Omental fat pad (tissue), 4 donors: ENCODE measurements at places on chromosomes 4 and X.

- DNase-seq: no peak
Observed at GRCh38 chrX:45778616-45779015, 577.9 kb upstream of the DIPK2B start.

- DNase-seq: no peak
Observed at GRCh38 chrX:141609111-141609510, 19.6 kb downstream of the SPANXA2 start.

- no peak for DNase-seq
Observed at GRCh38 chr4:182169572-182169971, 73.6 kb upstream of the TENM3 start.

- no peak for DNase-seq
Observed at GRCh38 chrX:41705680-41706374, 17.1 kb downstream of the GPR34 start.

DNA sequence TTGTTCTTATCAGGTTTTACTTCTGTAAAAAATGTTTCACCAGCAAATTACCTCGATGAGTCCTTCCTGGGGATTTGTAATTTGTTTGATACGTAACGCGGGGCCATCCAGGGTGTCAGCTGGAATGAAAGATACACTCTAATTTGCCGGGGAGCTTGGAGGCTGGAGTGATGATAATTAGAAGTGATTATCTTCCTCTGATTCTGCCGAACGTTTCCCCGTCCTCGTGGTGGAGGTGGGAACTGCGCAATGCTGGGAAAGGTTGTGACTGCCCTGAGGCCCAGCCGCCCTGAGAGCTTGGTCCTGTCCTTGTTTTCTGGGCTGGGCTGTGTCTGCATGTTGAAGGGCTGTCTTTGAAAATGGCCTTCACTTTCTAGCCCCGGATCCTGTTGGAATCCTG, 48.0 kb downstream of the SORCS2 start:
- DNase-seq: no peak

DNA sequence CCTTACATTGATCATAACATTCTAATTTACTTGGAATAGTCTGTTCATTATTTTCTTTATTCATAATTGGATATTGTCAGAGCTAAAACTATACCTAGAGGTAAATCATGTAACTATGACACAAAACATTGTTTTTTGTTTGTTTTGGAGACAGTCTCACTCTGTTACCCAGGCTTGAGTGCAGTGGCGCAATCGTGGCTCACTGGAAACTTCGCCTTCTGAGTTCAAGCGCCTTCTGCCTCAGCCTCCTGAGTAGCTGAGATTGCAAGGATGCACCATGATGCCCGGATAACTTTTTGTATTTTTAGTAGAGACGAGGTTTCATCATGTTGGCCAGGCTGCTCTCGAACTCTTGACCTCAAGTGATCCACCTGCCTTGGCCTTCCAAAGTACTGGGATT, 265.2 kb downstream of the FBXO8 start:
- DNase-seq: no peak

DNA sequence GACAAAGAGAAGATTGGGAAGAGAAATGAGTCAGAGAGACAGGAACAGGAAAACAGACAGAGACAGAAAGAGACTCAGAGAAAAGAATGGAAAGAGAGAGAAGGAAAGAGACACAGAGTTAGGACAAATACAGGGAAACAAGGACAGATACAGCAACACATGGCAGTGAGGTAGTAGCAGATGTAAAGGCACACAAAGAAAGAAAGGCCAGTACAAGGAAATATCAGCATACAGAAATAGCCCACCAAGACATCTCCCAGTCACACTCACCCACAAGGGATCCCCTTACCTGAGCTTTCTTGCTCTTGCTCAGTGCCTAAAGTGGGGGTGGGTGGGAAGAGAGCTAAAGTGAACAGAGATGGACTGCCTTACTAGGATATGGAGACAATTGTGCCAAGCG, 4.2 kb downstream of the GRIPAP1 start:
- DNase-seq: no peak

GRCh38 chr4:183402771-183403170, 41.7 kb upstream of the CDKN2AIP start:
- no peak for DNase-seq

DNA sequence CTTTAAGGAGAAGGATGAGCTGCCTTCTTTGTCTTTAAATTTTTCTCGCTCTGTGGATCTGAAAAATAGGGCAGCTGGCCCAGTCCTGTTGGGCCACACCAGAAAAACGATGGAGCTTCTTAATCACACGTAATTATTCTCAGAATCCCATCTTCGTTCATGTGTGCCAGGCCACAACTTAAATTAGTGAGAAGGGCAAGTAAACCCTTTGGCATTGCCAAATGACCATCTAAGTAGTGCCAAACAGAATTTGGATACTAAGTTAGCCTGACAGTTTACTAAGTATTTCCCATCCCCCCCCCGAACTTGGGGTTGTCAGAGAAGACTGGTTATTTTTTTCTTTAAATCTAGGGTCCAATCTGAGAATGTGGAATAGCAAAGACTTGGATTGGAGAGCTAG, 62.0 kb downstream of the CASP3 start:
- DNase-seq: no peak

DNA sequence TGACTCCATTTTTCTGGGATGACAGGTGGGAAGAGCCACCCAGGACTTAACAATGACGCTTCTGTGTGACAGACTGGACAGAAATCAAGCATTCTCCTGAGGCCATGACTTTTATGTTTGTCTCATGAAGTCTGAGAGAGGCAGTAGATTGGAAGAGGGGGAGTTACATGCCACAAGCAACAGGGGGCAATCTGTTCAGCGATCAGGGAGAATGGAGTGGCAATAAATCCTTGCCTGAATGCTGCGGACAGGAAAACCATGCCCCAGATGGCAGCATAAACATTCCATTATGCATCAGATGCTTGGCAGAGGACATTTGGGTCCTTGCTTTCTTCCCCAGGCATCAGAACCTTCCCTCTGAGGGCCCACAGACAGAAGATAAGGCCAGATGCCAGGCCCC, 312.4 kb upstream of the DIPK2B start:
- DNase-seq: no peak

- no peak for DNase-seq
Observed at GRCh38 chrX:10932842-10933440, 178.2 kb upstream of the HCCS start.

- DNase-seq: no peak
Observed at GRCh38 chrX:153926552-153926857, 441 bp upstream of the ARHGAP4 start.

DNA sequence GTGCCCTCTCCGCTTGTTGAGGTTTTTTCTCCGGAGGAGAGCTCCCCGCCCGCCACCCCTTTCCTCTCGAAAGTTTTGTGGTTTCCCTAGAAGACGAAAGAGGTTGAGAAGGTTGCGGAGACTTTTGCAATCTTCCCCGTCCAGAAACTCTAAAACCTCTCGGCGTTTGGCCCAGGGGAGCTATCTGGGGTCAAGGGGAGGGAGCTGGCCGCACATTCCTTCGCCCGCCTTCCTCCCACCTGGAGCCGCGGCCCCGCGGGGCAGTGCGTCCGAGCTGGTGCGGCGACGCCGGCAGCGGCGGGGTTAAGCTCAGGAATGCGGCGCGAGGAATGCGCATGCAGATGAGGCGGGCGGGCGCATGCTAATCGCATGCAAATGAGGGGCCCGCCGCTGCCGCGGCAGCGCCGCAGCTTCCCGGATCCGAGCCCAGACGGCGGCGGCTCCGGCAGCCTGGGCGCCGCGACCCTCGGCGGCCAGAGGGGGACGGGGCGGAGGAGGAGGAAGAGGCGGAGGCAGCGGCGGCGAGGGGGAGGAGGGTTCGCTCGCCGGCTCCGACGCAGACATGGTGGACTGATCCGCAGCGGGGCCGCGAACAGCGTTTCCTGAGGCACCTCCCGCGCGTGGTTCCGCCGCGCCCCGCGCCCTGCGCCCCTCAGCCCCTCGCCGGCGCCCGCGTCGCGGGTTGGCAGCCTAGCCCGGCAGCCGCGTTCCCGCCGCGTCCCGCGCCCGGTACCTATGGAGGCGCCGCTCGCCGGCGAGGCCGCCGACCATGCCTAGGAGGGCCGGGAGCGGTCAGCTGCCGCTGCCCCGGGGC, at the start of gene WWC2:
Gene WWC2, plus strand, starts transcription at position 535 of the 814 bp plus-strand sequence. Its CDS starts 235 bp downstream, at position 770.
- peak; percentile 51 for DNase-seq

GRCh38 chr4:71978210-71978835, 53.5 kb upstream of the NPFFR2 start:
- no peak for DNase-seq

DNA sequence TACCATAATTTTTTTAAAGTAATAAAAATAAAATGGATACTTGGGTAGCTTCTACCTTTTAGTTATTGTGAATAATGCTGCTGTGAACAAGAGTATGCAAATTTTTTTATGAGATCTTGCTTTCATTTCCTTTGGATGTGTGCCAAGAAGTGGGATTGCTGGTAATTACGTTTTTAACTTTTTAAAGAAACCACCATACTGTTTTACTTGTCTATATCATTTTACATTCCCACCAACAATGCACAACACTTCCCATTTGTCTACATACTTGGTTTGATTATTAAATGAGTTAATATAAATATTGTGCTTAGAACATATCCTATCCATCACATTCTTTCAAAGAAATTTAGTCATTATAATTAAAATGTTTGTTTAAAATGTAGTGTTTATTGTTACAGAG, 3.9 kb upstream of the SULT1B1 start:
- DNase-seq: no peak

DNA sequence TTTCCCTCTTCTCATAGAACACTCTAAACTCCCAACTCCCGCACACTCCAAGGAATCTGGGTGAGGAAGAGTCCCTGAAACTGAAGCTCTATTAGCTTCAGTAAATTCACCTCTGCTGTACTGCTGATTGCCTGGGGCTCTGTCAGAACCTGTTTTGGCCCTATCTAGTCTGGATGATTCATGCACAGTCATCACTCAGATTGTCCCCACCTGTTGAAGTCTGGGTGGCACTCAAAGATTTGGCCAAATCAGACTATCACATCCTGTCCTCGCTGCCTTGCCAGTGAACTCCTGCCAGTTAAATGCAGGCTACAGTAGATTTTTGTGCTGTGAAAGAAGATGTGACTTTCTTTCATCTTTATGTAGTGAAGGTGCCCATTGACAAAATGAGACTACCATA, 63.5 kb upstream of the EMCN start:
- DNase-seq: no peak

DNA sequence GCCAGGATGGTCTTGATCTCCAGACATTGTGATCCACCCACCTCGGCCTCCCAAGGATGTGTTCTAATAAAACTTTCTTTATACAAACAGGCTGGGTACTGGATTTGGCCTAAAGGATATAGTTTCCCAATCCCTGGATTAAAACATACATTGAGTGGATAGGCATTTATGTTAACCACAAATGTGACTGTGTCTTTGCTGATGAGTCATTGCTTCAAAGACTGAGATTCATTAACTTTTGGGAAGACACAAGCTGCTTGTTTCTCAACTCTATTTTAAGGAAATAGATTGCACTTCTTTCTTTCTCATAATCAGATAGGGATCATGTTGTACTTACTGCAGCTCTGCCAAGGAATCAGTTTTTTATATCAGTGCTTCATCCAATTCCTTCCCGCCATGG, 131.3 kb upstream of the AGA start:
- no peak for DNase-seq

DNA sequence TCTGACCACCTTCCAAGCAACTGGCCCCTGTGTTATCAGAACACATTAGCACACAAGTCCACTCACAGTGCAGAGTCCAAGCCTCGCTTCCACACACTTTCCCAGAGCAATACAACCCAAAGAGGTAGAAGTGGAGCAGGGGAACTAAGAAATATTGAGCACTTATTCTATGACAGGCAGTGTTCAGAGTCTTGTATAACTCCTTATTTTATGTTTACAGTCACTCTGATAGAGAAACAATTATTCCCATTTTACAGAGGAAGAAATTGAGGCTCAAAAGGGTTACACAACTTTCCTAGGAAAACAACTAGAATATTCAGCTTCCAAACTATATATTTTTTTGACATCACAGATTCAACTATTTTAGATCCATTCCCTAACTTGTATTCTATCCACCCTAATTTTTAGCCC, 18.3 kb upstream of the TMEM154 start:
- DNase-seq: no peak

DNA sequence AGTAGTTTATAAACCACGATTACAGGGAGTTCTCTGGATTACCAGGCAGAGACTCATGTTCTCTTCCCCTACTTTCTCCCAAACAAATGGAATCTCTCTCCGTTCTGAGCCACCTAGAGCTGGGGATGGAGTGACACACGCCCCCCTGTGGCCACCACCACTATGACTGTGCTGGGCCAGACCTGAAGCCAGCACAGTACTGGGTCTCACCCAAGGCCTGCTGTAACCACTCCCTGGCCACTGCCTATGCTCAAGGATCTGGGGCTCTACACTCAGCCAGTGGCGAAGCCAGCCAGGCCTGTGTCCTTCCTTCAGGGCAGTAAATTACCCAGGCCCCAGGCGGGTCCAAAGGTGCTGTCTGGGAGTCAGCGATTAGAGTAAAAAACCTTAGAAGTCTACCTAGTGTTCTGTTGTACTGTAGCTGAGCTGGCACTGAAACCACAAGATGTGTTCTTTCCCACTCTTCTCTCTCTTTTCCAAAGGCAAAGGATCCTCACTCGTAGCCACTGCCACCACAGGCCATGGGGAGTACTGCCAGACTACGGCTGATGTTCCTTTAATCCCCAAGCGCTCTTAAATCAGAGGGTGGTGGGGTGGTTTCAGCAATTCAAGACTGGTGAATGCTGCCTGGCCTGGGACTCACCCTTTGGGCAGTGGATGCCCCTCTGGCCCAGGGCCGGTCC, 412.2 kb upstream of the ARX start:
- no peak for DNase-seq

GRCh38 chr4:90027565-90027964, 99.6 kb upstream of the CCSER1 start:
- no peak for DNase-seq

DNA sequence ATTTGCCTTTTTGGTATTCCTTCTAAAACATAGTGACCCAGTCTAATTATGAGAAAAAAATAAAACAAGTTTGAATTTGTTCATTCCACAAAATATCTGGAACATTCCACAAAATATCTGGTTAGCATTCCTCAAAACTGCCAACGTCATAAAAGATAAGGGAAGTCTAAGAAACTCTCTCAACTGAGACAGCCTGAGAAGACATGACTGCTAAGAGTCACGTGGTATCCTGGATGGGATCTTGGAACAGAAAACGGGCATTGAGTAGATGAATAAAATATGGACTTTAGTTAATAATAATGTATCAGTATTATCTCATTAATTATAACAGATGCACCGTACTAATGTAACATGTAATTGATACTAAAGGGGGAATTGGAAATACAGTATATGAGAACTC, 280.9 kb downstream of the ARAP2 start:
- no peak for DNase-seq

GRCh38 chr4:148017801-148018200, 285.9 kb downstream of the ARHGAP10 start:
- DNase-seq: no peak

GRCh38 chr4:47736555-47736954, 101.3 kb downstream of the CORIN start:
- DNase-seq: no peak

DNA sequence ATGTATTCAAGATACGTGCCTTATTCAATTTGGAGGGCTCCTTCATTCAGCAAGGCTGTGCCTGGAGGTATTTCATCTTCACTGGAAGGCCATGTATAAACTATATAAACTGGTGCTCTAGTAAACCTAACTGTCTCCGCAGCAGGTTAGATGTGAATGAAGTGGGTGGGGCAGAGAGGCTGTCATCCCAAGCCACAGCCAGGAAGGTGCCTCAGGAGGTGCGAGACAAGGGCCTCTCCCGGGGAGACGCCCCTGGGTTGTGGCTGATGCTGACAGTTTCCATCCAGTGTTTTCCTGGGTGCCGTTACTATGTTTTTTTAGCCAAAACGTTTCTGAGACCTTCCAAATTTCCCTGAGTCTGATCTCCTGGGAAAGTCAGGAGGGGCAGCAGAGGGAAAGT, 221.5 kb upstream of the RPL34 start:
- no peak for DNase-seq

- DNase-seq: no peak
Observed at GRCh38 chrX:16839219-16839851, 30.8 kb downstream of the RBBP7 start.
